CD4-positive, alpha-beta memory T cell (primary cell): ENCODE measurements at places on chromosomes 5 and 9.

- no peak for DNase-seq
Observed at GRCh38 chr9:122217640-122218039, 11.1 kb downstream of the LHX6 start.

DNA sequence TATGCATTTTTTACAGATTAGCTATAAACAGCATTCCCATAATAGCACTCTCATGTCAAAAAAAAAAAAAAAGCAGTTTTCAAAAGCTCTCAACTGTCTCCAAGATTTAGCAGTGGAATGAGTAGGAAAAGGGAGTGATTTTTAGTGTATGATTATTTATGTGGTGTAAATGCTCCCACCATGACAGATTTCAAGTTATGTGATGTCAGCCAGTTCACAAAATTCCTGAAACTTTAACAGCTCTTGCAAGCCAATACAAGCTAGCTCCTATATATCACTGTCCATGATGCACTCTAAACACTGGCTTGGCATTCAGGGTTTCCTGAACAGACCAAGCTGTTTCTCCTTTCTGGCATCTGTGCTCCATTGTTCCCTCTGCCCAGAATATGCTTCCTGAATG, 7.9 kb upstream of the ANKDD1B start:
- DNase-seq, result no peak

GRCh38 chr9:38405785-38406184, 13.3 kb downstream of the ALDH1B1 start:
- DNase-seq, result no peak

DNA sequence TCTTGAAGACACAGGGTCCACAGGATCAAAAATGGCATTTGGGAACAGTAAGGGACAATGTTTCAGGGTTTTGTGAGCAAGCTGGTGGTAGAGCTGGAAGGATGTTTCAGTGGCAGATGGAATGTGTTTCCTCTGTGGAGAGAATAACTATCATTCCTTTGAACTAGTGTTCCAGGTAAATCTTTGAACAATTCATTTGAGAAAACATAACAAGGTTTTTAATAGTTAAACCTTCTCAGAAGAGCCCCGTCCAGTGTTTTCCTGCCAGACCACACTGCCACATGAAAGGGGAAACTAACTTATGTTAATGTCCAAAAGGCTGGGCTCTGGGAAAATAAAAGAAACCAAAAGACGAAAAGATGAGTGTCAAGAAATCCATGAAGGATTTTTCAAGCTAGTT, 207.0 kb upstream of the ZNF462 start:
- DNase-seq, result no peak

DNA sequence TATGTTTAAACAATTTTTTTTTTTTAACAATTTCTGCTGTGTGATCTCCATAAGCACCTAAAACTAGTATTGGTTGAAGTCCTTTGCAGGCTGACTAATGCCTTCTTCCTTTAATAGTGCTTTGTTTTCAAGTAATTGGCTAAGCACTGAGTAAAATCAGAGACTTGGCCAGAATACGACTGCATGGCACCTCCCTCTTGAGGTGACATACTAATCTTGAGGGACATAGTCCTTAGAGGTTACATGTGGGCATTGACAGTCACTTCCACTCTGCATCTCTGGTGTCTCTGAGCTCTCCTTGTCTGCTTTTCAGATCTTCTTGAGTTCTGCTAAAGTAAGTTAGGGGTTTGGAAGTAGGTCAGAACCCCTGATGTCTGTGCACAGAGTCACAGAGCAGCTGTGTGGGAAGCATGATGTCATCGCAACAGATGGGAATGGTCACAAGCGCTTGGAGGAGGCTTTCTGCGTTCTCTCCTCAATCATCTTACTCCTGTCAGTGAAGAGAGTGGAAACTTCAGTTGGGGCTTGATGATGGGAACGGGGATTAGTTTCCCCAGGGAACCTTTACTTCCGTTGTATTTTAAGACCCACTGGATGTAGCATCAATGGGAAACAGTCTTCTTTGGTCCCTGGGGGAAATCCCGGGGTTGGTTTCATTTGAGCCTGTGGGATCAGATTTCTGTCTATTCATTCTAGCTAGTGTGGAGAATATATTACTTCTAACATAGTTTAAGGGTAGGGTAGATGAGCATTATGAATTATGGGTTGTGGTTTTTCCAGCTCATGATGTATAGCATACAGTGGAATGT, 136.9 kb downstream of the ARHGAP26 start:
- DNase-seq, result no peak

DNA sequence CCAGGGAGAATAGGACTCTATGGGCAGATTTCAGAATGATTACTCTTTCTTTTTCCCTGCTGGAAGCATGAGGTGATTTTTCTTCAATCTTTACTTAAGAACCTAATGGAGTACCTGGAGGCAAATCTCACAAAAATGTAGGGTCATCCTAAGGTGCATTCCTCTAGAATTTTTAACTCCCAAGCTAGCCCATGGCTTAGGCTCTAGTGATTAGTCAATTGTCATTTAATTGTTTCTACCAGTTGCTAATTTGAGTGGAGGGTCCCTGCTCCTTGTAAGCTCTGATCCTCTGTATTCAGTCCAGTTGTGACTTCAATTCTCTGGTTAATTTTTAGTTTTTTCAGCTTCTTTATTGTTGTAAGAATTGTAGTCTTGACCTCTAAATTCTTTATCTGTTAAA, 467.0 kb downstream of the HTR1A start:
- no peak for DNase-seq

DNA sequence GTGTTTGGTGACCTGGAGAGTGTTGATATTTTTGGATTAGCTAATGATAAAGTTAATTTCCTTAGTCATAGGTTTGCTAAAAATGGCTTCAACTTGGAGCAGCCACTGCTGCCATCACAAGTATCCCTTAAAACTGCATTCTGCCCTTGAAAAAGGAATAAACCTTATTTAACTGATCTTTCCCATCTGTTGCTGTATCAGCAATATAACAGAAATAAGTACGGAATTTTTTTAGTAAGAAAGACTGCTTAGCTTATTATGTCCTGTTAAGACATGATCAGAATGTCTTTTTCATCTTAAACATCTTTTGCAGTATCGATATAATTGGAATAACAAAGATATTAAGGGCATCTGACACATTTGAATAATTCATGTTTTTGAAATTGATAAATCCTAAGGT, 75.7 kb downstream of the LNPEP start:
- no peak for DNase-seq

GRCh38 chr5:69034898-69035297, 58.9 kb upstream of the SLC30A5 start:
- no peak for DNase-seq

- no peak for DNase-seq
Observed at GRCh38 chr5:26833596-26833995, 204.8 kb downstream of the CDH9 start.

DNA sequence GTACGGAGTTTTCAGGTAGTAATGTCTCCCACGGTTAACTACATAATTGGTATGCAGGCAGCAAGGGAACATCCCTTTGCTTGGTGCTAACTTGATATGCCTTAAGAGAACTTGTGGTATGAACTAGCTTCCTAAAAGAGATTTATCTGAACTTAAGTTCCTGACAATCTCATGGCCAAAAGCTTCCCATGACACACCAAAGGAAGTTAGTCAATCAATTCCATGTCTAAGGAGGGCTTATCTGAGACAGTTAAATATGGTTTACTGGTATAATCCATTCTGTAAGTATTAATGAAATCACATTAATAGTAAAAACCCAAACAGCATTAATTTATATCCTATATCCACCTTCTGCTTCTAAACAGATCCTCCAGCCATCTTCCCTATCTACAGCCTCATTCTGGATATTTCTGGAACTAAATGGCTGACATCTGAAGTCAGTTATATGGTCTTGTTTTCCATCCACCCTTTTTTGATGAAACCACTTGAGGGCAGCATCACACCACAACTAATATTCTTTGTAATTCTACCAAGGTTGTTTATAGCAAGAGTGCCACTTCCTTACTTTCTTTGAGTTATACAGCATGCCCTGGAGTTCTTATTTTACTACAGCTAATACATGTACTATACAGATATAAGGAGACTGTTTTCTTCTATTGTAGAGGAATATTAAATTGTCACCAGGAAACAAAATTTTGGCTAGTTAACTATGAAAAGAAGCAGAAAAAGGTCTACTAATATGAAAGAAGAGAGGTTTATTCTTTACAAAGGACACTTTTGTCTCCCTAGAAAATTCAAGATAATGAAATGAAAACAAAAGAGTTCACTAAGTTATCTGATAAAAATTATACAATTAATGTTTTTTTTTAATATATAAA, 34.7 kb downstream of the SHOC1 start:
- peak; percentile 56 for DNase-seq

DNA sequence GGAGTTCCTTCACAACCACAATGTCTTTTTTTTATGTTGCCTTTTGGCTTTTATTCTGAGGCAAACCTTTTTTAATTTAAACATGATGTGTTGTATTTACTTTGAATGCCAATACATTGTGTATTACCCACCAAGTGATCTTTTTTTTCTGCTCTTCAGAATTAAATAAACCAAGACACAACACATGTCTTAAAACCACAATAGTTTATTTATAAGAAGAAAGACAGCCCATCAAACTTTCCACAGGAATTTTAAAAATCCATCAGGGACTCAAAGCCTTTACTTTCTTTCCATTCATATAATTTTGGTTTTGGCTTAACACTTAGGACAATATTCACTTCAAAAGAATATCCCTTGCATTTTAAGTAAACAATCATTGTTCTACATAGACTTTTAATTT, 321.8 kb upstream of the MEF2C start:
- DNase-seq, result no peak

GRCh38 chr5:39177631-39177964, 41.8 kb downstream of the FYB1 start:
- DNase-seq, result peak; percentile 78
